Activated T-helper 1 cell treated with anti-CD3 and anti-CD28 coated beads, Interleukin-2, amount 50 U/mL, for 16 hours (primary cell): ENCODE measurements at places on chromosomes 7 and 10.

- no peak for DNase-seq
Observed at GRCh38 chr10:91785830-91786229, 12.4 kb upstream of the TNKS2 start.

DNA sequence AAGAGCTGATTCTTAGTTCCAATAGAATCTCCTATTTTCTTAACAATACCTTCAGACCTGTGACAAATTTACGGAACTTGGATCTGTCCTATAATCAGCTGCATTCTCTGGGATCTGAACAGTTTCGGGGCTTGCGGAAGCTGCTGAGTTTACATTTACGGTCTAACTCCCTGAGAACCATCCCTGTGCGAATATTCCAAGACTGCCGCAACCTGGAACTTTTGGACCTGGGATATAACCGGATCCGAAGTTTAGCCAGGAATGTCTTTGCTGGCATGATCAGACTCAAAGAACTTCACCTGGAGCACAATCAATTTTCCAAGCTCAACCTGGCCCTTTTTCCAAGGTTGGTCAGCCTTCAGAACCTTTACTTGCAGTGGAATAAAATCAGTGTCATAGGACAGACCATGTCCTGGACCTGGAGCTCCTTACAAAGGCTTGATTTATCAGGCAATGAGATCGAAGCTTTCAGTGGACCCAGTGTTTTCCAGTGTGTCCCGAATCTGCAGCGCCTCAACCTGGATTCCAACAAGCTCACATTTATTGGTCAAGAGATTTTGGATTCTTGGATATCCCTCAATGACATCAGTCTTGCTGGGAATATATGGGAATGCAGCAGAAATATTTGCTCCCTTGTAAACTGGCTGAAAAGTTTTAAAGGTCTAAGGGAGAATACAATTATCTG is 1.6 kb downstream of the LRRTM3 start:
- DNase-seq = no peak

DNA sequence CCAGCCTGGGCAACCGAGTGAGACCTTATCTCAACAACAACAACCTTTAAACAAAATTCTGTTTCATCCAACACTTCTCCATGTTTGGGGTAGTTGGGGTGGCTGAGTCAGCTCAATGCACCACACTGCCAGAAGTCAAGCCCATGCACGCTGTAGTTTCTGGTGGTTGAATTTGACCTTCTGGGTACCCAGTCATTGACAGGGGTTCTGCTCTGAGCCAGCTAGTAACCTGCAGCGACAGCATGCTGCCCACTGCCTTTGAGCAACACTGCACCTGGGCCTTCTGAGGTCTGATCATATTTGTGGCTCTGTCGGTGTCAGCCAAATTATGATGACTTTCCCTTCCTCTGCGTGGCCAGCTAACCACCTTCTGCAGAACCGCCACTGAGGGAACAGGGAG is 84.6 kb upstream of the ZNF438 start:
- DNase-seq = no peak

DNA sequence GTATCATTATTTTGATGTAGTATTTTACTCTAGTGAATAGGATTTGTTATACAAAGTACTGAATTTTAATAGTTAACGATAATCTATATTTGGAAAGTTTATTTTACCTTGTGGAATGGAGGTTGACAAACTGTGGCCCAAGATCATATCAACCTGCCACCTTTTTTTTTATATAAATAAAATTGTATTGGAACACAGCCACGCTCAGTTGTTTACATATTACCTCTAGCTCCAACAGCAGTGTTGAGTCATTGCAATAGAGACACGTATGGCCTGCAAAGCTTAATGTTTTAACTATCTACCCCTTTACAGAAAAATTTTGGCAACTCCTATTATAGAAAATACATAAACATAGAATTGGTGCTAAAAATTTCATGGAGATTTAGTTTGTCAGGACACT is 239.3 kb downstream of the THSD7A start:
- no peak for DNase-seq

- DNase-seq = no peak
Observed at GRCh38 chr7:148332191-148333186, 258.1 kb upstream of the C7orf33 start.

- no peak for DNase-seq
Observed at GRCh38 chr10:29791773-29792172, 157.0 kb upstream of the SVIL start.

- DNase-seq = no peak
Observed at GRCh38 chr7:83528925-83529423, 120.0 kb downstream of the SEMA3E start.

GRCh38 chr7:111232249-111233084 is 141.5 kb downstream of the LRRN3 start:
- no peak for DNase-seq

DNA sequence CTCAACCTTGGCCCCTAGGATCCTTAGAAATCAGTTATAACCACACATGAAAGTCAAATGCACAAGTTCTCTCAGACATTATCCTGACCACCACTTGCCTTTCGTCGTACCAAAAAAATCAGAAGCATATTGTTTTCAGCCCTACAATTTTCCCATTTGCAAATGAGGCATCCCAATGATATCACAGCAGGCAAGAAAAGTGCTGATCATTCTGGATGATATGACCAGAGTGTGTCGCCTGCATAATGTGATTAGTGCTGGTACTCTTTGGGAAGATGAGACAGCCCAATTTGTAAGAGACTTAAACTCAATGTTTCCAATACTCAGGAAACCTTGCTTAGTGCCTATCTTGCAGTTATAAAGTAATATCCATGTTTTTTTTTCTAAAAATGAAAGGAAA is 168.0 kb downstream of the SORCS1 start:
- no peak for DNase-seq

DNA sequence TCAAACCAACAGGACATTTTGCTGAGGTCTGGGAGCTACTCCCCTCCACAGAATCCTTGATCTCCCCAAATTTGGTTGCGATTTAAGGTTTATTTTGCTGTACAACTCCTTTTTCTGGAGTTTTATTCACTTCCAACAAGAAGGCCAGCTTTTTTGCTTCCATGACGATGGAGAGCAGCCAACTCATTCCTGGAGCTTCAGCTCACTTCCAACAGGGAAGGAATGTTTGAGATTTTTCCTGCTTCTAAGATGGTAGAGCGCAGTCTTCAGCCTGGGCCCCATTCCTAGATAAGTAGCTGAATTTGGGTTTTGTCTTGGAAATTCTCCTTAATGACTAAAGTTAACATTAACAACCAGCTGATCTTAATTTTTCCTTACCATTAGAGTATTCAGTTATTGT is 30.9 kb upstream of the CREB3L2 start:
- no peak for DNase-seq

DNA sequence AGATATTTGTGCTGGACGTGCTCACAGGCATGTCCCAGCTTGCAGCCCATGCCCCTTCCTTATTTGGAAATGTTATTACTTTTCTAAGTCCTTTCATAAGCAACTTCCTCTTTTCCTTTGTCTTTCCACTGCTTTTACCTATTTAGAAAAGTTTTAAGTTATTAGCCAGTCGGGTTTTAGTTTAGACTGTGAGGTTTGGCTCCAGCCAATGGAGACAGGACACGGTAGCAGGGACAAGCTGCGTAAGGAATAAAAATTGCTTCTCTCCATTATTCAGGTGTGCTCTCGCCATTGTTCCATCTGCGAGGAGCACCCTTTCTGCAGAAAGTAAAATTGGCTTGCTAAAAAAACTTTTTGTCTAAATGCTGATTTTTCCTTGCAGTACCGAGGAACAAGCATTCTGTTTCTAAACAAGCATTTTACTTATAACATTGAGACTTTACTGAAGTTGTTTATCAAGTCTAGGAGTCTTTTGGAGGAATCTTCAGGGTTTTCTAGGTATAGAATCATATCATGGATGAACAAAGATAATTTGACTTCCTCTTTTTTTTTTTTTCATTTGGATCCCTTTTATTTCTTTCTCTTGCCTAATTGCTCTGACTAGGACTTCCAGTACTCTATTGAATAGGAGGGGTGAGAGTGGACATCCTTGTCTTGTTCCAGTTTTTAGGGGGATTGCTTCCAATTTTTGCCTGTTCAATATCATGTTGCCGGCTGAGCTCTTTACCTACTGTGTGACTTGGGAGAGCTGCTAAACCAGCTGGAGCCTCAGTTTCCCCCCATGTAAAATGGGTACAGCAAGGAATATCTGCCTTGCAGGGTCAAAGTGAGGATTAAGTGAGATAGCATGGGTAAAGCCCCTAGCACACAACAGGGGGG is 63.8 kb downstream of the ALOX5 start:
- DNase-seq = no peak

DNA sequence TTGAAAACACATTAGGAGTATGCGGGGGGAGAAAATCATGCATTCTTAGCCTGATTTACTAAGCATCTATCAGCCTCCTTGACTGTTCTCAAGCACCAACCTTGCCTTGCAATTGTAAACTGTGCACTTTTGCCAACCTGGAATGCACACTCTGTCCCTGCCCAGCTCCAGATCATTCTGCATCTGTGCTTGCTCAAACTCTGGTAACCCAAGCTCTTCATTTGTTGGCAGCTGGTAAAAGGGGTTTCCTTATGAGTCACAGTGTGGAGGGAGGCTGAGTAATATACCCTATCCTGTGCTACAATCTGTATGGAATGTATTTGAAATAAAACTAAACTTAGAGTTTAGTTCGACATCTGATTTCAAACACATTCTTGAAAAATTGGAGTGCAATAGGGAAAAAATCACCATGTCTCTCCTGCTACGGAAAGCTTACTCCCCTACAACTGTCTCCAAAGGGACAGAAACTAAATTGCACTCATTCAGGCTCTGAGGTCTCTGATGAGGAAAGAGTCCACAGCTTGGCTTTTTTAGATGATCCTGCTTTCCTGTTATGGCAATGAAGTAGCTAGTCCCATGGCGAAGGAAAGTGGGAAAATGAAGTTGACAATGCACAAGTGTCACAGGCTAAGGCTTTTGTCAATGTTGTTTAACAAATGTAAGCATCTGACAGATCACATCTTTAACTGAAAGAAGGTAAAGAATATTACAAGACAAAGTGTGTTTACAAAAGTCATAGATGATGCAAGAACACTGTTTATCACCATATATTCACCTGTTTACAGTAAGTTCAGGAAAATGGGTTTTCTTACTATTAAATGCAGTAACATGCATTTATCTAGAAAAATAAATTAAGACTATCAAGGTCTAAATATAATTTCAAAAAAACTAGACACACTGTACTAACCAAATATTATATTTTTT is 61.9 kb downstream of the TES start:
- DNase-seq = no peak

GRCh38 chr7:92691578-92691977 is 101.4 kb upstream of the FAM133B start:
- no peak for DNase-seq

- DNase-seq = no peak
Observed at GRCh38 chr10:112210666-112211065, 27.1 kb upstream of the GPAM start.

- no peak for DNase-seq
Observed at GRCh38 chr7:44415047-44415446, 75.4 kb downstream of the NUDCD3 start.

DNA sequence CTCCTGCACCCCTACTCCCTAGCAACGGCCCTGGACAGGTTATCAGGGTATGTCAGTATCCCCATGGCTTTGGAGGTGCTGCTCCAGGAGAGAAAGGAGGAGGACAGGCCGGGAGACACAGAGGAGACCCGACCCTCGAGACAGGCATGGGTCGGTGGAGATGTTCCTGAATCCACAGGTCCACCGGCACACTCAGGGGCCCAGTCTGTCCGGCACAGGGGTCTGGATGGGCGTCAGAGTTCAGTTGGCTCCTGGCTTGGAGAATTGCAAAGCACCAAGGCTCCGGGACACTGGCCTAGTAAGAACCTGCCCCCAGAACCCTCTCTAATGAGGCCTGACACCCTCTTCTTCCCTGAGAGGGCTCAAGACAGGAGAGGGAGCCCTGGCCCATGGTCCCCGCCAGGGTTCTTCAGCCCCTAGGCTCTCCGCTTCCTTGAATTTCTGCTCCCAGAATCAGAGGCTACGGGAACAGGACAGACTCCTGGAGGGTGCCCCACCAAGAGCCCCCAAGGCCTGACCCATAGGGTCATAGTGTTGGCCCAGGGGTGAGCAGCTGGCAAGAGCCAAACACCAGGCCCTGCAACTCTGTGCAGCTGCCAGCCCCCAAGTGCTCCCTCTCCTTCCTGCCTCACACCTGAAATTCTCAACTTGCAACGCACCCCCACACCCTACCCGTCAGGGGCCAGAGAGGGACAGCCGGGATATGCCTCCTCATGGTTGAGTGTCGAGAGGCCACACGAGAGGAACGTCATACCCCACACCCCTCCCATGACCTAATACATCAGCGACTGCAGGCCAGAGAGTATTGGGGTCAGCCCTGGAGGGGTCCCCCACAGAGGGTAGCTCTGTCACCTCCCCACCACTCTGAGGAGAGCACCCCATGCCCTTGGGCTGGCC is 5.5 kb upstream of the IRF5 start:
- DNase-seq = no peak

DNA sequence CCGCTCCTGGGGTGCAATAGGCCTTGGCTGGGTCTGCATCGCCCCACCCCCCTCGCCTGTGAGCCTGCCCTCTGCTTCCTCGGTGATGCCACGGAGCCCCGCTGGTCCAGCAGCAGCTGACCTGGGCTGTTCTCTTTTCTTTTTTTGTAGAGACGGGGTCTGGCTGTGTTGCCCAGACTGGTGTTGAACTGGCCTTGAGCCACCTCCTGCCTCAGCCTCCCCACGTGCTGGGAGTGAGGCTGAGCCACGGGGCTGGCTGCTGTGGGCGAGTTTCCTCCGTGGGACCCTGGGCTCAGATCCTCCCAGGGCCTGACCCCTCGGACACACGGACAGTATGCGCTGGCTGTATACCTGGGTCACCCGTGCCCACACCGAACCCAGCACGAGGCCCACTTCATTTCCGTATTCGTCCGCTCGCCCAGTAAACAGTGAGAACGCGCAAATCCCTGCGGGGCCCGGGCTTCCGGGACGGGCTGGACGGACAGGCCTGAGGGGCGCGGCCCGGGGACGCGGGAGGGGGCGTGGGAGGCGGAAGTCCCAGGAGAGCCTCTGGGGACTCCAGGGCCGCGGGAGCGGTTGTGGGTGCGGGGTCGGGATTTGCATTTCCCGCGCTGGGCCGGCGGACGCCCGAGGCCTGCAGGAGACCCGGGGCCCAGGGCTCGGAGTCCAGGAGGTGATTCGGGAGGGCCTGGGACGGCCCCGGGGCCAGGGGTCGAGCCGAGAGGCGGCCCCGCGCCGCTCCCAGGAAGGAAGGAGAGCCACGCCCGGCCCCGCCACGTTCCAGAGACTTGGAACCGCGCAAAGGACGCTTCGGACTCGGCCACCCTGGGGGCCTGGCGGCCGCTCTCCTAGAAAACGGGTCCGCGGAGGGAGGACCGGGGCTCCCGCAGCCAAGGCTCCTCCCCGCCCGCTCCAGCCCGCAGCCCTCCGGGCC is 57.7 kb upstream of the DNAJB6 start:
- no peak for DNase-seq

DNA sequence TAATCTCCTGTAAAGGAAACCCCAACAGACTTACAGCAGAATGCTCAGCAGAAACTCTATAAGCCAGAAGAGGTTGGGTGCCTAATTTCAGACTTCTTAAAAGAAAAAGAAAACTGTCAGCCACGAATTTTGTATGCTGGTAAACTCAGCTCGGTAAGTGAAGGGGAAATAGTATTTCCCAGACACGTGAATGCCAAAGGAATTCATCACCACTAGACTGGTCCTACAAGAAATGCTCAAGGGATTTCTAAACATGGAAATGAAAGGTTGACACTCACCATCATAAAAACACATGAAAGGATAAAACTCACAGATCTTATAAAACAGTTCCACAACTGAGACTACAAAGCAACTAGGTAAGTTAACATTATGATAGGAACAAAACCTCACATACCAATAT is 68.6 kb downstream of the GLCCI1 start:
- DNase-seq = no peak

- DNase-seq = no peak
Observed at GRCh38 chr7:92697012-92697411, 106.8 kb upstream of the FAM133B start.

GRCh38 chr10:12214763-12215218 is 18.8 kb downstream of the CDC123 start:
- DNase-seq = no peak
